ENCODE measurements at places on chromosomes 3 and 15. TPM values are rescaled to one million over a fixed set of nuclear protein-coding genes. Genes with fewer than 3 reads are reported as not detected.

Gene ACSBG1
- total RNA-seq: not detected

Gene GLDN
- not detected for total RNA-seq

Gene CAMP
- total RNA-seq: not detected

Gene MEIS2
- total RNA-seq: not detected

Gene SATB1
- total RNA-seq: 571 TPM

Gene LIPC
- 0.93 TPM for total RNA-seq

Gene FBXW12
- 0.14 TPM for total RNA-seq

GRCh38 chr3:28901018-28901417 lies 379.9 kb upstream of the RBMS3 start:
- no peak overlapping the region for H3K27ac ChIP-seq
- DNase-seq: no peak
- H3K27me3 ChIP-seq: no peaks in the 10 kb centered on the region
- H3K36me3 ChIP-seq: no peaks in the 10 kb centered on the region
- H3K4me3 ChIP-seq: no peak overlapping the region

DNA sequence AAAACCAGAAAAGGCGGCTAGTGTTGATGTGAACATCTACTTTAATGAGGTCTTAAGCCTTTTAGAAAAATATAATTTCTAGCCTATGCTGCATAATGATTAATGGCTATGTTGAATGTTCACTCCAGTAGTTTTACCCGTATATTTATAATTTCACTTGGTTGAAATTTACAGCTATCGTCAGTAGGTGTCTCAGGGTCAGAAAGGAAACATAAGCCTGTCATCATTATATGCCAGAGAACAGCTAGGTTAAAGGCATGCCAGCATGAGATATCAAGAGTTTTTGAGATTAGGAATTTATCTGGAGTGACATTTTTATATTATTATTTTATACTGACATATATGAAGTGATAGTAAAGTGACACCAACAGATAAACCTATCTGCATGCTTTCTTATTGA lies 904.1 kb downstream of the OTOL1 start:
- H3K27me3 ChIP-seq: no peaks in the 10 kb centered on the region
- no peaks in the 10 kb centered on the region for H3K4me1 ChIP-seq
- no peak overlapping the region for H3K27ac ChIP-seq
- DNase-seq: no peak

DNA sequence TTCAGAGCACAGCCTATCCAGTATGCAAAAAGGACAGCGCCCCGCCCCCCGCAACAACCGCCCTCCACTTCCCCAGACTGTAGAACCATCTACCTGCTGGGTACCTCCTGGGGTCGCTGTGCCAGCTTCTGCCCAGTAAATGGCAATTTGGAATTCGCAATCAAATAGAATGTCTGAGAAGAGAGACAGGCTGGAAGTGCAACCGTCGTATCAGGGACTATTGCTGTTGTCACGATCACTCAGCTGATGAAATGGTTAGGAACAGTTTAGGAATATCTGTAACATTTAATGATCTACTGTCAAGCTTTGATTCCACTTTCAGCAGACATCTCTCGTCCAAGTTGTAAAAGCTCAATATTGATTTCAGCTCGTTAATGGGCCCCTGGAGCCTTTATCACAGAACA lies 13.3 kb upstream of the PARL start:
- no peaks in the 10 kb centered on the region for H3K36me3 ChIP-seq
- no peak for DNase-seq
- no peak overlapping the region for H3K4me3 ChIP-seq
- H3K27ac ChIP-seq: no peak overlapping the region

GRCh38 chr15:45203182-45203581 lies 15.4 kb upstream of the SHF start:
- DNase-seq: no peak
- H3K4me3 ChIP-seq: no peak overlapping the region
- peaks cover 12% of the 10 kb centered on the region for H3K4me1 ChIP-seq
- no peak overlapping the region for H3K27ac ChIP-seq
- H3K36me3 ChIP-seq: no peaks in the 10 kb centered on the region

GRCh38 chr3:43366481-43366880 lies 80.1 kb downstream of the SNRK start:
- DNase-seq: no peak

DNA sequence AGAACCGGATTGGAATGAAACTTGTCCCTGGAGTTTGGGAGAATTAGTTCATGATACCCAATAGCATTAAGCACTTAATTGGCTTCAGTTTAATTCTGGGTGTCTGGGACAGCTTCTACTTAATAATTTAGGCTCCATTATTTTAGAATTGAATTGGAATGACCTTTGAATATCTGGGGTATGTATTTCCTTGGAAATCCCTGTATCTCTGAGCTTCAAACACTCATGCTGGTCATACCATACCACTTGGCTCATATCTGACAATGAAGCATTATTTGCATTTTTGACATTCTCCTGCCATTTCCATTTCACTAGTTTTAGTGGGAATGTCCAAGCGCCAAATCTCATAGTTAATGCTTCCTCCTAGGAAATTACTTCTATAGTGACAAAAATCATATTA lies 393.1 kb downstream of the DIPK2A start:
- no peaks in the 10 kb centered on the region for H3K27me3 ChIP-seq
- H3K27ac ChIP-seq: no peak overlapping the region
- no peaks in the 10 kb centered on the region for H3K4me1 ChIP-seq
- DNase-seq: no peak

GRCh38 chr15:33506781-33507296 lies 196.1 kb downstream of the RYR3 start:
- peaks cover 7% of the 10 kb centered on the region for H3K27me3 ChIP-seq
- H3K27ac ChIP-seq: no peak overlapping the region
- no peaks in the 10 kb centered on the region for H3K4me1 ChIP-seq

- DNase-seq: peak; percentile 71
- H3K4me3 ChIP-seq: no peak overlapping the region
- H3K27ac ChIP-seq: no peak overlapping the region
- H3K27me3 ChIP-seq: peaks cover 51% of the 10 kb centered on the region
Measured at GRCh38 chr3:127970966-127971592, 56.0 kb downstream of the KBTBD12 start.

Data from activated CD4-positive, alpha-beta T cell treated with anti-CD3 and anti-CD28 coated beads, Interleukin-2, amount 10 ng/mL, durations not matched to agents 24 days and 14 days (primary cell).